CD8-positive, alpha-beta T cell (primary cell): ENCODE measurements at places on chromosomes 12 and 14. TPM values are rescaled to one million over a fixed set of nuclear protein-coding genes. Genes with fewer than 3 reads are reported as not detected.

GRCh38 chr12:24879644-24880043, 69.3 kb downstream of the BCAT1 start:
- no peak for DNase-seq

DNA sequence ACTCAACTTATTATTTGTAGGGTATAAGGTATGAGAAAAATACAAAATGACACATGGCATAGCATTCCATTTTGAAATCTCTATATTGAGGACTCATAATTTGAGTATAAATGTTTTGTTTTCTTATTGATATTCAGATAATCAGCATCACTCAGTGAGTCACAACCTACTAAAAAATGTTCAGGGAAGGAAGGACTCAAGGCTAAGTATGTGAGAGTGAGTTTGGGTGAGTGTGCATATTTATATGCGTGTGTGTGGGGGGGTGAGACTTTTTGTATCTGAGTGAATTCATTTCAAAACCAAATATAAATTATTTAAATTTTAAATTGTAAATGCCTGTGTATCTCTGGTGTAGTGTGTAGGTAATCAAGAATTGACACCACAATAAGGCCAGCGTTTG, 87.8 kb upstream of the PRKD1 start:
- DNase-seq = no peak

- peak; percentile 32 for DNase-seq
These were observed 153.2 kb upstream of the DDHD1 start for GRCh38 chr14:53306267-53306721.

DNA sequence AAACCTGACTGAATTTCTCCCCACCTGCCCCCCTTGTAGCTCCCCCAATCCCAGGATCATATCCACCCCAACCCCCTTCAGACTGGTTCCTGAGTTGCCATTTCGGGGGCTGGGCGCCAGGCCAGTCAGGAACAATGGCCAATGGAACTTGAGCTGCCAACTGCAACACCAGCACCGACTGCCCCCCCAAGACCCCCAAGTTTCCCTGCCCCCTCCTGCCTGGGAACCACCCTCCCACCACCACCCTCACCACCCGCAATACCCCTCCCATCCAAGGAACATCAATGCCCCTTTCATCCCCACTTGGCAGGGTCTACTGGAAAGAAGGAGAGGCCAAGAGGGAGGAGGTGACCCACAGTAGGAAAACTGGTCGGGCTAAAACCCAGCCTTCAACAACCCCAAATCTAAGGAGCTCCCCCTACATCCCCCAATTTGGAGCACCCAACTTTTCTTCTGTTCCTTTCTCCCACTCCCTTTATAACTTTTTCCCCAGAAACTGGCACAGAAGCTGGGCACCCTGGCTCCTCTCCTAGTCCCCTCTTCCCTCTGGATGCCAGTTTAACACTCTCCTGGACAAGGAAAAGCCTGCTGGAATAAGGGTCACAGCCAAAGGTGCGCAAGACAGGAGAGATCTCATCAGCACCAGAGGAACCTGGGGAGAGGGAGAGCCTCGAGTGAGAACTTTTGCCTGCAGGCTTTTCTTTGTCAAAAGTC, 1.6 kb upstream of the NDRG2 start:
- no peak for DNase-seq

DNA sequence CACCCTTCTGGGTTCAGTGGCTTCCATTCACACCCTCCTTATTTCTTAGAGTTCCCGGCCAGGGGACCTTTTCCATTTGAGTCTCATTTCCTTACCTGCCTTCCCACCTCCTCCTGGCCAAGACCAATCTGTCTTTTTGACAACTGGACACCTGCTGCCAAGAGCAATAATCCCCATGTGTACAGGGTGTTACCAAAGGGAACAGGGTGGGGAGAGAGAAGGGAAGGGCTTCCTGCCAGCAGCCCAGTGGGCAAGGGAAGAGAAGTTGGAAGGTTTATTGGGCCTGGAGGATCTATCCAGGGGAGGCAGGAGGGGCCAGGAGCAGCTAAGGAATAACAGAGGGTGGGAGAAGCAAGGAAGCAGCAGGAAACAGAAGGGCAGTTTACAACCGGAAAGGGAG, 346.2 kb downstream of the C12orf75 start:
- DNase-seq = no peak

- no peak for DNase-seq
These were observed 188.9 kb downstream of the TMEM132C start for GRCh38 chr12:128455851-128456250.

- DNase-seq = no peak
These were observed 7.5 kb upstream of the CISTR start for GRCh38 chr12:53759261-53759660.

- DNase-seq = no peak
These were observed 13.5 kb downstream of the SINHCAF start for GRCh38 chr12:31312431-31312830.

GRCh38 chr12:32854716-32855115, 41.9 kb downstream of the PKP2 start:
- no peak for DNase-seq

GRCh38 chr14:37712976-37713431, 117.6 kb downstream of the TTC6 start:
- no peak for DNase-seq

DNA sequence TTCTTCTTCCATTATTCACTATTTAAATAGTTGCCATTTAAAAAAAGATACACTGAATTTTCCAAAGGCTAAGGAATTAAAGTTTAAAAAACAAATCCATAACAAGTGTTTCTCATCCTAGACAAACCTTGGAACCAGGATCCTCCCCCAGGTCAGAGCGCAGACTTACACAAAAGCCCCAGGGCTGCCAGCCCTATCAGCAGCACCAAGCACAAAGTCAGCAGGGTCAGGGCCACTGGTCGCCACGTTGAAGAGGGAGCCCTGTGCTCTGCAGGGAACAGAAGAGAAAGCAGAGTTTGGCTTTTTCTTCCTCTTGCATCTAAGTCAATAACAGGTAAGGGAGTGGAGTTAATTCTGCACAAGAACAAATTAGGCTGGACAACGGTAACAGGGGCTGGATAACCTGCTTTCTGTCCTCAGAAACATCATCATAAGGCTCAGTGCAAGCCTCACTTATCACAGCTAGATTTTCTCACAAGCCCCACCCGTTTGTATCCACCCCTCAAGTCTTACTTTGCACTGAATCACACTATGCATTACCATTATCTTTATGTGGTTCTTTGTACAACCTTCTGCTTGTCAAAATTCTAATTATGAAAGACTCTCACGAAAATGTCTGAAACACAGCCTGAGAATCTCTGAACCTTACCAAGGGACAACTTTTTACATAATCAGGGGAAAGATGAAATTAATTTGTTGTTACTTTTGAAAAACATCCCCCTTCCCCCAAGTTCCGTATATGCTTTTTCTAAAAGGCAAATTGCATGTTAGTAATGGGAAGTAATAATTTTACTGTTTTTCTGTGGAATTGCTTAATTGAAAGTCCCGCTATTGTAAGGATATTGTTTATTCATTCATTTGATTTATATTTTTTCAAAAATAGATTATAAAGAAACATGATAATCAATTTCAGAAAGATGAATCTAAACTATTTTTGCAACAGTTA, 9.6 kb downstream of the CLEC1A start:
- DNase-seq = no peak

GRCh38 chr12:68406134-68406576, 74.0 kb upstream of the MDM1 start:
- DNase-seq = no peak

- DNase-seq = no peak
These were observed 96.7 kb downstream of the NUAK1 start for GRCh38 chr12:106042037-106042436.

FNTB gene
- total RNA-seq = 6.3 TPM

PZP gene
- total RNA-seq = not detected

RBP5 gene
- total RNA-seq = not detected

PRH2 gene
- total RNA-seq = not detected

SLC38A4 gene
- not detected for total RNA-seq

NDRG2 gene
- total RNA-seq = 18.9 TPM
